ENCODE measurements at places on chromosomes 12 and 14. TPM values are rescaled to one million over a fixed set of nuclear protein-coding genes. Genes with fewer than 3 reads are reported as not detected.
A peak's percentile ranks its signal among the peaks of the same experiment; 100 is the strongest.

- no peak for DNase-seq
Observed at GRCh38 chr12:126144603-126145002, 1079.4 kb downstream of the AACS start.

GRCh38 chr12:129966146-129966995 lies 62.5 kb upstream of the TMEM132D start:
- DNase-seq: no peak

GRCh38 chr14:72443256-72443655 lies 450.6 kb downstream of the DPF3 start:
- DNase-seq: no peak

SERPINA12 gene
- not detected for total RNA-seq

- no peak for DNase-seq
Observed at GRCh38 chr14:104376202-104377140, 203.1 kb upstream of the C14orf180 start.

GRCh38 chr12:58302487-58303011 lies 361.2 kb downstream of the ATP23 start:
- DNase-seq: no peak

DNA sequence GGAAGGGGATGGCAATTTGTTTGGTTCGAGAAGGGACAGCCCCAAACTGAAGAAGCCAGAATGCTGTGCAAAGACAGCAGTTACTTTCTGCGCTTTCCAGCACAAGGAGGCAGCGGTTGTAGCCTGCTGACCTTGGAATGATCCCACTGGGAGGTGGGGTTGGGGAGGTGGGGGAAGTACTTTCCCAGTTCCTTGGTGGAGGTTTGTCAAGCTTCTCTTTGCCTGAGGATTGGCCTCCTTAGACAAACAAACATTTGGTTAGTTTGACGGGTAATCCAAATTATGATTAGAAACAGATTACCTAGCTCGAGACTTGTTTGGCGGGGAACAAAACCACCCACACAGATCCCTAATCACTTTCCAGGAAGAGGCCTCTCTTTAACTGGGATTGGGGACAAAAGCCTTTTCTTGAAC lies 79.1 kb upstream of the EGLN3 start:
- no peak for DNase-seq

DNA sequence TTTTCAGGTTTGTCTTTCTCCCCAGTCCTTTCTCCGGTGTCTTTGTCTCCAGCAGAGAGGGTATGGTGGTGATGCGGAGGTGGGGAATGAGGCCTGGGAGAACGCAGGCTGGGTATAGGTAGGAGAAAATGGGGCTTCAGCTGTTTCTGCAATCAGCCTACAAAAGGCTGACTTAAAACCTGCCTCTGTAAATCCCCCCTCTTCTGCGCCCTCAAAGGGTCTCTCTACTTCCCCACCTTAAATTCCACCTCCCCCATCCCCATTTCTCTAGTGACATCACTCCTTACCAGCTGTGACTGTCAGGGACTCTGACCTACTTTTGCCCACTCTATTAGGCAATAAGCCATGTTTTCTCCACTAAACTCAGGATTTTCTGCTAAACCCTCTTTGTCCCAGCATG lies 8.1 kb upstream of the RIMKLB start:
- no peak for DNase-seq

GRCh38 chr12:96196781-96197180 lies 2.6 kb downstream of the ELK3 start:
- no peak for DNase-seq

TSPAN11 gene
- total RNA-seq: 7.8 TPM

OR4E2 gene
- total RNA-seq: not detected

- no peak for DNase-seq
Observed at GRCh38 chr12:52010692-52011601, 4.2 kb downstream of the TAMALIN start.

BATF gene
- total RNA-seq: 4.9 TPM

GRCh38 chr12:117699118-117699517 lies 269.7 kb downstream of the KSR2 start:
- DNase-seq: no peak

DNA sequence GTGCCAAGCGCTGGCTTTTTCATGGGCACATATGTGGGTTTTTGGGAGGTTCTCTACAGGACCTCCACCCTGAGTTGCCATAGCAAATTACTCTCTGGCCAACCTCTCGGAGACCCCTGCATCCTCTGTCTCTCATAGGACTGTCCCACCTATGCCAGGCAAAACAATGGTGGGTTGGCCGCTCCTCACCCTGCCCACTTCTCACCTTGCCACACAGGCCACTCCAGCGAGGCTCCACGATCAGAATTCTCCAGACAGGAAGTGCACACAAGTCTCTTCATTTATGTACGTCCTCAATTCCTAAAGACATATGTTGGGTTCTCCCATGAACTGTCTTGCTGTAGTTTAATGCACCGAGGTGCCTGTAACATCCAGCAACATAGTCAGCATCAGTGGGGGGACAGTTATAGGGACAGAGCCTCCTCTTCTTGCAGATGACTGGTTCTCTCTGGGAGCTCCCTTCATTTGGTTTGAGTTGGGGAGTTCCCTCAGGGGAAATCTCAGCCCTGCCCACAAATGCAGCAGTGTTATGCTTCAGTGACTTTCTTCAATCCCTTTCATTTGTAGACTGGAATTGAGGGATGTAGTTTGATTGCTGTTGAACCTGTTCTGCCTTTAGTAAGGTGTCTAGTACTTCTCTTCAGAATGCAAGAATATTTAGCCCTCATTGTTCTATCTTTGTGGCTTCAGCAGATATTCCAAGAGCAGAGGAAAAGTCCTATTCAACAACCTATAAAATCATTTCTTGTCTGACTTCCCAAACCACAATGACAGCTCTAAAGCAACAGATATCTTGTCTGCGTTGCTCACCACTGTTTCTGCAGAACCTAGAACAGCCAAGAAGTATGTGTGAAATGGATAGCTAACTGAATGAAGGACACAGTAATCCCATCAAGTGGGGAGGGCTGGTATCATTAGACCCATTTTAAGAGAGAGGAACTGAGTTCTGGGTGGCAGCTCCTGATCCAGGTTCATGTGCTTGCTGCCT lies 2.8 kb upstream of the LTBP2 start:
- no peak for DNase-seq

DNA sequence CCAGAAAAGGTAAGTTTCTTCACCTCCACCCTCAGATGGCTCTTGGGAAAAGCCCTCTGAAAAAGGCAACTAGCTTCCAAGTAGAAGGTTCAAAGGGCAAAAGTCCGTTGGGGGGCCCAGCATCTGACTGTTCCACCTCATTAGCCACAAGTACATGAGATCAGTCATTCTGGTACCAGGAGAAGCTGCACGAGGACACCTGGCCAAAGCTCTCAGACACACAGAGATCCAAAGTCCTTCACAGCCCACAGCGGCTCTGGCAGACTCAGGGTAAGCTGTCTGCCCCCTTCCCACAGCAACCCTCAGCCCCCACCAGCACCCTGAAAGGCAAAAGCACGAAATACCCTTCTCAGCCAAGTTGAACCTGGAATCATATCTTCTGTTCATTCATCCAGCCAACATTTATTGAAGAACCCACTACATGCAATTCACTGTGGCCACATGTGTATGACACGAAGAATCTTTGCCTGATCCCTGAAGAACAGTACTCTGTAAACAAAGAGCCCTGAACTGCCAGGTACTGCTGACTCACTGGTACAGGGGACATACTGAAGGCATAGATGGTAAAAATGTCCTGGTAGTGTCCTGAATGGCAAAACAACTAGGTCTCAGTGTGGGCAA lies 19.0 kb downstream of the SLC7A7 start:
- DNase-seq: no peak

ZNF891 gene
- total RNA-seq: 2.4 TPM

SVOP gene
- total RNA-seq: not detected

DNA sequence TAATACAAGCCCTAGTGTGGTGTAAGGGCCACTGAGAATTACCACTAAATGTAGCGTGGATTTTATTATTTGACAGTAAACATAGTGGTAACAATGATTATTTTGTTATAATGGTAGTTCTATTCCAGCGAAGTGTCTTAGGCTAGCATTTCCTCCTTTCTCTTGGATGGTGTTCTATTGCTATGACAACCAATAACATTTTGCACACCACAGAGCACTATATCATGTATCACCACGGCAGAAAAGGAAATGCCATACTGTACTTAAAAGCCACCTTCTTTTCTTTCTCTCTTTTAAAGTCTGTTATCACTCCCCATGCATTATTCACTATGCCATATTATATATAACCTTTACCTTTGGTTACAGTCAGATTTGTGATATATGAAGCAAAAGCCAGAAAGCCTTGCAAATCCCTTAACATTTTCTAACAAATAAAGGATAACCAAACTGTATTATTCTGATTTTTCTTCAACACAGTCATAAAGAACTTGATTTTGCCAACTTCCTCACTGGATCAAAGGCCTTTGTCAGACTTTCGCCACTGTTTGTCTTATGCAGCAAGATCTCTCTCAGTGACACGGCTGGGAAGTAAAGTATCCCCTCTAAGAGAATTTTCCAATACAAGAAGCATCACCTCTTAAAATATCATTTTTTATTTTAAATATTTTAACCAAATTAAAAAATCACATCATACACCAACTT lies 195.8 kb downstream of the FOXN3 start:
- no peak for DNase-seq

GRCh38 chr14:103527408-103528145 lies 1.4 kb upstream of the TRMT61A start:
- DNase-seq: no peak

- no peak for DNase-seq
Observed at GRCh38 chr12:124174451-124175348, 120.2 kb upstream of the RFLNA start.

OR6C2 gene
- not detected for total RNA-seq

DNA sequence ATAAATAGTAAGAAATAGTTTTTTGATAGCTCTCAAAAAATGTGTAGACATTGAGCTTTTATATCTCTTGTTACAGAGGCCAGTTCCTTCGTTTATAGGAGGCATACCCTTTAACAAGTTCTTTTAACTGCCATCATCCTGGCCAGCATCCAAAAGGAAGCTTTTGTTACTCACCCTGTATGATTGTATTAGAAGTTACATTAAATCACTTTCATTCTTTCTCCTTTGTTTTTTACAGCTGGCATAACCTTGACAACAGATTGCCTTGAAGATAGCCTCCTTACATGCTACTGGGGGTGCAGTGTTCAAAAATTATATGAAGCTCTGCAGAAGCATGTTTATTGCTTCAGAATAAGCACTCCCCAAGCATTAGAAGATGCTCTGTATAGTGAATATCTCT lies 20.1 kb downstream of the CGRRF1 start:
- DNase-seq: no peak

LTBP2 gene
- total RNA-seq: 117 TPM

CACNA2D4 gene
- total RNA-seq: 5.5 TPM

DNA sequence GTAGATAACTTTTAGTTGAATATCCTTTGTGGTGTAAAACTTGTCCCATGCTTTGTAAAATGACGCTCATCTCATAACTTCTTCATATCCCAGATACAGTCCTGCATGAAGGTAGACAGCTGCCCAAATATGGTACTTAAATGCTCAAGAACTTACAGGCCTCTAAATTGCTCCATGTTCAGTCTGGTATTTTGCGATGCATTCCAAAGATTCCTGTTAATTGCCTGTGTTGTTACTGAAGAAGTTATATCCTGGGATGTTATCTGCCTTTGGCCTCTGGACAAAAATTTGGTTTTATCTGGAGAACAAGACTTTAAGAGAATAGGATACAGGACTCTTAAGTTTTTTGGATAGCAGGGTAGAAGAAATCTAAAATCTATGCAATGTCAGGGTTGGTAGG lies 473.0 kb downstream of the PCNX1 start:
- DNase-seq: no peak

SALL2 gene
- total RNA-seq: 8.1 TPM

- DNase-seq: no peak
Observed at GRCh38 chr14:55339770-55340169, 68.5 kb downstream of the FBXO34 start.

NDUFB1 gene
- 95.4 TPM for total RNA-seq

DNA sequence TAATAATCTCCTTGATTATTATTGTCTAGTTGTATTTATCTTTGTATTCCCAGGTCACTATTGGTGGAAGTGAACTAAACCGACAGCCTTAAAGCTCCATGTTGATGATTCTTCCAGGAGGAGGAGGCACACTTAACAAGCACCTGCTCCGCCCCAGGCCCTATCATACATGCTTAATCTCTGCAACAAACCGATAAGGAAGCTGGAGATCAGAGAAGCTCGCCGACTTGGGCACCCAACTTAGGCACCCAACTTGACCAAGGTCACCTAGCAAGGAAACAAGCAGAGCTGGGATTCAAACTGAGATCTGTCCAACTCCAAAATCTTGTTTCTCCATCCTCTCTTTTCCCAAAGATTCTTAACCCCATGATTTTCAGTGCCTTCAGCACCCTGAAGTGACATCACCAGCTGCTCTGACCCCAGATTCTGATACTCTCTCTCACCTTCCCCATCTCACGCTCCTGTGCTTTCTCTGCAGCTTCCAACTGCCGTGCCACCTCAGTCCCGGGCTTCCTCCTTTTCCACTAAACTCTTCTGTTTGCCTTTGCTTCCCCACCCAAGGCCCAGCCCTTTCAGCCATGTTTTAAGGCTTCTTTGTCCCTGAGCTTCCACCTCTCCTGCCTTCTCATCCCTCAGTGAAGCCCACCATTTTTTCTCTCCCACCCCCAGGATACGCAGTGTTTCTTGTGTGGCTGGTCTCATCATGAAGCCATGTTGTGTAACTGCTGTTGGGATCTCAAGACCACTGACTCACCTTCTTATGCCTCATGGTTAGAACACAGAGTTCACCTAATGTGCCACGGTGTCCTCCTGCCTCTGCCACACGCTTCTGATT lies 6.6 kb upstream of the KRT18 start:
- no peak for DNase-seq

CMA1 gene
- total RNA-seq: 1.4 TPM

DNA sequence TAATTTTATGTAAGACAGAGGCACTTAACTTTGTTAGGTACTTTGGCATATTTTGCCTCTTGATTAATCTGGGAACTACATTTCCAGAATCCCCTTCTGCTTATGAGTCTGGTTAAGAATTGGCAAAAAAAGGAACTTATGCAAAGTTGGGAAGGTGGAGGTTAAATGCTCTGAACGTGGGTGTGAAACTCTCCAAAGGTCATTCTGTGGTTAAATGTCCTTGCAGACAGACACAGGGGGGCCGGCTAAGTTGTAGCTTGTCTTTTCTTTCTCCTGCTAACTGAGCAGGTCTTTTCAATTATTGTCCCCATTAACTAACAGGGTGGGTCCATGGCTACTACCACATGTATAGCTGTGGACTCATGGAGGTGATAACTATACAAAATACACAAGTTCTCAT lies 248.6 kb upstream of the NOVA1 start:
- no peak for DNase-seq

GRCh38 chr12:120115692-120116440 lies 687 bp downstream of the RAB35 start:
- peak; percentile 76 for DNase-seq

FAM181A gene
- total RNA-seq: 3.5 TPM

DNA sequence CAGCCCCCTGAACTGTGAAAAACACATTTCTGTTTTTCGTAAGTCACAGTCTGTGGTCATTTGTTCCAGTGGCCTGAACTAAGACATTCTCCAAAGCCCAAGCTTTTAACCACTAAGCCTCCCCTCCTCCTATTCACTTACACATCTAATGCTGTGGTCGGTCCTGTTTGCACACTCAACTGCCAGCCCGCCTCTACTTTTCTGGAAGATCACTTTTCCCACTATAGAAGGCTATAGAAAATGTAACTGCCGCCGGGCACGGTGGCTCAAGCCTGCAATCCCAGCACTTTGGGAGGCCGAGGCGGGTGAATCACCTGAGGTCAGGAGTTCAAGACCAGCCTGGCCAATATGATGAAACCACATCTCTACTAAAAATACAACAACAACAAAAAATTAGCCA lies 524.7 kb upstream of the TMEM132C start:
- DNase-seq: no peak
